ENCODE measurements at places on chromosomes 3 and 15.

DNA sequence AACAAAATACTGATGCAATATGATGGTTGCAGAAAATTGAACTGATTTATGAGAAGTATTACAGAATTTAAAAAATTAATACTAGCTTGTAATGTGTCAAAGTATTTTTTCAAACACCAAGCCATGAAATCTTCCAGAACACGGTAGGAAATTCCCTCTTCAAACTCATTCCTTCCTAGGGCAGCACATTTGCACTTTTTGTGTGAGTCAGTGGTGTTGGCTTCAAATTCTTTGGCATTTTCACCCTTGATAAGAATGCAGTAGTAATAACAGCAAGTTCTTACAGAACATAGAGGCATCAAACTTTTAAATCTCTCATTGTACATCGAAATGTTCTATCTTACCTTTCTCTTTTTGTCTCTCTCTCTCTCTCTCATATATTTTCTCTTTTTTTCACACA is 191.8 kb downstream of the CGGBP1 start:
- no peak for DNase-seq

DNA sequence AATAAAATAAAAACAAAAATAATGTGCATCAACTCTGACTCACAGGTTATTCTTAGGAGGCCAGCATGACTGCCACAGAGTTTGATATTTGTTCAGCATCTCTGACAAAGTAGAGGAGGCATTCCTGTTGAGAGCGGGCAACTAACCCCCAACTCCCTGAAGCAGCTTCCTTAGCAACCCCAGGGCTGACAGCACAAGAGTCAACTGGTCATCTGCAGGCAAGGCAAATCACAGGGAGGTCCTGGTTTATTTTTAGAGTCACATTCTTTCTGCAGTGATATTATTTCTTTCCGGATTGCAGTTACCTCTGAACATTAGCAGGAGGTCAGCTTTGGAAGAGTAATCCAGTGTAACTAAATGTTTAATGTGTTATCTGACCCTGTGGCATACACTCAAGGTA is 273.0 kb downstream of the PLCL2 start:
- no peak for DNase-seq

DNA sequence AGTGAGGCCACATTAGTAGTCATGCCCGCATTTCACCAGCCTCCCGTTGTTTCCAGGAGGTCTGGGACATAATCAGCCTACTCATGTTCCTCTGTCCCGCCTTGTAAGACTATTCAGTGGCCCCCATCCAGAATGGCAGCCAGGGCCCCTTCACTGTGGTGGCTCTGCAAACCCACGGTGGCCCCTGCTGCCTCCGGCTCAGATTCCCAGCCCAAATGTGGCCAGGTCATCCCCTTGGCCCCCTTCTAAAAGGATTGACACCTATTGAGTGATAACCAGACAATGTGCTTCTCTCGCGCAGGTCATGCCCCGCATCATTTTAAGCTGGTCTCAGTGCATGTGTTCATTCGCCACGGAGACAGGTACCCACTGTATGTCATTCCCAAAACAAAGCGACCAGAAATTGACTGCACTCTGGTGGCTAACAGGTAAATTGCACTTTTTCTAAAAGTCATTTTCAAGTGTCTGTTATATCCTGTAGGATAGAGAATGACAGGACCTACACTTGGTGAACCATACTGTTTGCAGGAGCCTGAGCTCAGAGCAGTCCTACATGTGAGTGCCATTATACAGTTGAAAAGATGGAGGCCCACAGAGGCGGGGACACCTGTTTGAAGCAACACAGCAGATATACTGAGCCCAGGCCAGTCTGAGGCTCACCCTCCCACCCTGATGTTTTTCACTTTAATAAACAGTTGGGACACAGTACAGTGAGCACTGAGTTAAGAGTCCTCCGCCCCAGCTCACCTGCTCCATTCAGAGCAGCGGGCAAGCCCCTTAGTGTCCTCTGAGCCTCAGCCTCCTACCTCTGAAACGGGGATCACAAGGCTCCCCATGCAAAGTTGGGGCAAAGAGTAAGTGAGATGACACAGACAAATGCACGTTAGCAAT is 47.7 kb downstream of the PXYLP1 start:
- DNase-seq: no peak

GRCh38 chr15:70172566-70173225 is 75.0 kb upstream of the TLE3 start:
- no peak for DNase-seq
